ENCODE measurements at places on chromosomes 1 and 21. TPM values are rescaled to one million over a fixed set of nuclear protein-coding genes. Genes with fewer than 3 reads are reported as not detected.

Gene HPCA
- not detected for total RNA-seq

Gene CREG1
- 12.3 TPM for total RNA-seq

Gene S100A7A
- not detected for total RNA-seq

Gene SLFNL1
- total RNA-seq, result 0.14 TPM

Gene RGS4
- not detected for total RNA-seq

Gene KRTAP19-1
- total RNA-seq, result not detected

Gene DCST1
- not detected for total RNA-seq

DNA sequence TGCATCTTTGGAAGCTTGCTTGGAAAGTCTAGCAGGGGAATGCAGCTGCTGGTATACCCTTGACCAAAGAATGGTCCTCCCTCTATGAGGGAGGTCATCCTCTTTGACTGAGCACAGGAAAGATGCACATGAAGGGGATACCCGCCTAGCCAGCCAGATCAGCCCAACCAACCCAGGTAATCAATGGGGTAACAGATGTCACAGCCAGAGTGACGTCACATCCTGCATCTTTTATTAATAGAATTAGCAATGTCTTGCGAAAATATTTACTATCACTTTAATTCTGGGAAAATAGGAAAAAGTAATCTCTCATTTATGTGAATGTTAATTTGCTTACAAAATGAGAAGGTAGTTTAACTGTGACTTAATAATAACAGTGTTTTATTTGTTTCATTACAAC is 25.6 kb upstream of the PTBP2 start:
- H3K36me3 ChIP-seq, result no peaks in the 10 kb centered on the region
- no peak for DNase-seq
- no peak overlapping the region for H3K4me3 ChIP-seq
- H3K27me3 ChIP-seq, result no peaks in the 10 kb centered on the region
- no peak overlapping the region for H3K27ac ChIP-seq
- no peaks in the 10 kb centered on the region for H3K4me1 ChIP-seq

GRCh38 chr21:44057960-44058651 is 46.0 kb downstream of the TRAPPC10 start:
- peak; percentile 65 for DNase-seq
- H3K36me3 ChIP-seq, result peaks cover 43% of the 10 kb centered on the region
- peak overlapping the region; percentile 62 for H3K4me3 ChIP-seq

DNA sequence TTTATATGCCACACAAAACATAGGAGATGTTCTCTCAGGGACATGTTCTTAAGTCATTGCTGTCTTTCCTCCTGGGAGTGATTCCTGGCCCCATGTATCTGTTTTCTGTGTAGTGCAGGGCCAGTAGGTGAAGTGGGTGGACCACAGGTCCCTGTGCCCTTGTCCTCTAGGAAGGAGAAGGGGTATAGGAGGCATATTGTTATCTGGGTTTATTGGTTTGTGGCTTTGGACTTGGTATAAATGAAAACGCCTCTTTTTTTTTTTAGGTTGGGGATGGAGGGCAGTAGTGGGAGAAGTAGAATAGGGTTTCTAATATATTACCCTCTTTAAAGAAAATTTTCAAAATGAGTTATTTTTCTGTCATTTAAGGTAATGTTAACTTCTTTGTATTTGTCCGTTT is 29.4 kb downstream of the DYRK1A start:
- no peak overlapping the region for H3K27ac ChIP-seq
- no peak overlapping the region for H3K4me3 ChIP-seq
- DNase-seq, result no peak
- H3K36me3 ChIP-seq, result peaks cover 9% of the 10 kb centered on the region

- H3K27me3 ChIP-seq, result peaks cover 11% of the 10 kb centered on the region
- no peaks in the 10 kb centered on the region for H3K36me3 ChIP-seq
- no peak for DNase-seq
- H3K4me3 ChIP-seq, result no peak overlapping the region
Observed at GRCh38 chr1:67557696-67558448, 127.1 kb upstream of the GADD45A start.

- H3K4me3 ChIP-seq, result no peak overlapping the region
- no peak for DNase-seq
- H3K27ac ChIP-seq, result no peak overlapping the region
- H3K27me3 ChIP-seq, result peaks cover 6% of the 10 kb centered on the region
Observed at GRCh38 chr1:214022229-214022791, 34.5 kb downstream of the PROX1 start.

GRCh38 chr1:193260056-193260745 is 73.8 kb upstream of the B3GALT2 start:
- peaks cover 6% of the 10 kb centered on the region for H3K4me1 ChIP-seq
- H3K27ac ChIP-seq, result no peak overlapping the region
- H3K36me3 ChIP-seq, result peaks cover 26% of the 10 kb centered on the region
- no peak for DNase-seq
- no peak overlapping the region for H3K4me3 ChIP-seq

DNA sequence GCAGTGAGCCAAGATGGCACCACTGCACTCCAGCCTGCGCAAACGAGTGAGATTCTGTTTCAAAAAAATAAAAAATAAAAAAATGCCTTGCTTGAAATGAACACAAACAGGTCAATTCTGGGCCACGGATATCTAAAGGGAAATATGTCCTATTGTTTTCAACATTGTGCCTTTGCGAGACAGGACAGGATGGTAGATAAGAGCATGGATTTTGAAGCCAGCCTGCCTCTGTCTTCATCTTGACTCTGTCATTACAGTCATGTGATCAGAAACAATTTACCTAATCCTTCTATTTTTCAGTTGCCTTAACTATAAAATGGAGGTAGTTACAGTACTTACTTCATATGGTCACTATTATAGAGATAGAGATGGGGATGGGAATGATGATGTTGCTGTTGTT is 56.7 kb upstream of the ZSWIM5 start:
- no peak overlapping the region for H3K27ac ChIP-seq
- H3K27me3 ChIP-seq, result no peaks in the 10 kb centered on the region
- no peaks in the 10 kb centered on the region for H3K4me1 ChIP-seq
- DNase-seq, result no peak
- no peaks in the 10 kb centered on the region for H3K36me3 ChIP-seq

GRCh38 chr1:232678185-232678886 is 48.4 kb upstream of the SIPA1L2 start:
- H3K27me3 ChIP-seq, result peaks cover 8% of the 10 kb centered on the region
- DNase-seq, result no peak
- no peaks in the 10 kb centered on the region for H3K4me1 ChIP-seq
- H3K36me3 ChIP-seq, result no peaks in the 10 kb centered on the region
- no peak overlapping the region for H3K27ac ChIP-seq
- H3K4me3 ChIP-seq, result no peak overlapping the region

DNA sequence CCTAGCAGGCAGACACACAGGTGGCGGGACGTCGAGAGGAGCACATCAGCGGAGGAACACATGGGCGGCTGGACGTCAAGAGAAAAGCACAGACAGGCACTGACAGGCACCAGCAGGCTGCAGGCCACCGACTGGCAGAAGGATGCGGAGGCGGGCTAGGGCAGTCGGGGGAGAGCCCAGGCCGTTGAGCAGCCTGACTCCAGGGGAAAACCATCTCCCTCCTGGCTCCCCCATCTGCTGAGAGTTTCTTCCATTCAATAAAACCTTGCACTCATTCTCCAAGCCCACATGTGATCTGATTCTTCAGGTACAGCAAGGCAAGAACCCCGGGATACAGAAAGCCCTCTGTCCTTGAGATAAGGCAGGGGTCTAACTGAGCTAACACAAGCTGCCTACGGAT is 25.5 kb downstream of the B3GALT5 start:
- H3K36me3 ChIP-seq, result no peaks in the 10 kb centered on the region
- H3K27ac ChIP-seq, result no peak overlapping the region
- no peaks in the 10 kb centered on the region for H3K27me3 ChIP-seq
- no peak overlapping the region for H3K4me3 ChIP-seq
- no peaks in the 10 kb centered on the region for H3K4me1 ChIP-seq

DNA sequence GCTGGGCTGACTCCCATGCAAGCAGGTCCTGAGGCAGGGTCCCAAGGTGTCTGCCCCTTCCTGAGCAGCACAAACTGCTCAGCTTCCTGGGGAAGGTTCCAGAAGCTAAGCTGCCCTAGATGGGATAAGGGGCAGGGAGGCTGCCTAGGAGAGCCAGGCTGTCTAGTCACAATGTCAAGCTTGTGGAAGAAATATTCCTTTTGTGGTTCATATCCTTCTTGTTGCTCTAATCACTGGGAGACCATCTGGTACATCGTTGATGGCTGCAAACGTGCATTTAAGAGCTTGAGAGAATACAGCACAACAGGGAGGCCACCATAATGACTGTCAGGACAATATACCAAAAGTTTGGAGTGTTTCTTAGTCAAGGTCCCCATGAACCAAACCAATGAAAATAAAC is 67.4 kb downstream of the SLC16A1 start:
- H3K27me3 ChIP-seq, result no peaks in the 10 kb centered on the region
- H3K4me3 ChIP-seq, result no peak overlapping the region
- no peaks in the 10 kb centered on the region for H3K36me3 ChIP-seq
- no peak overlapping the region for H3K27ac ChIP-seq
- DNase-seq, result no peak

DNA sequence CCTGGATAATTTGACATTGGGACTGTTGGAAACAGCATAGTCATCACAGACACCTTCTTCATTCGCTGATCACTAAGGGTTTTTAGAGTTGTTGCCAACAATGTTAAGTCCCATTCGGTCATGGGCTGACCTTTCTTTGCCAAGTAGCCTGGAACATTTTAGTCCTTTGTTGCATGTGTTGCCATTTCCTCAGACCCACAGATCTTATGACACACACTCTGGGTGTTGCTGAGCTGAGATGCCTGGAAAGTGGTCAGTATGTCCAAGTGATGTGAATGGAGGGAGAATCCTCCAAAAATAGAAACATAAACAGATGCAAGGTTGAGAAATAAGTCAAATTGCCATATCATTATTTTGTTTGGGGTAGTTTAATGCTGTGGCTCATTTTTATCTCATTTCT is 61.5 kb upstream of the GJA5 start:
- no peak for DNase-seq
- H3K27ac ChIP-seq, result no peak overlapping the region
- H3K4me1 ChIP-seq, result no peaks in the 10 kb centered on the region
- no peak overlapping the region for H3K4me3 ChIP-seq
- no peaks in the 10 kb centered on the region for H3K36me3 ChIP-seq
- H3K27me3 ChIP-seq, result peaks cover 8% of the 10 kb centered on the region

GRCh38 chr1:167488786-167489185 is 29.5 kb downstream of the CD247 start:
- H3K4me1 ChIP-seq, result peaks cover 85% of the 10 kb centered on the region
- H3K36me3 ChIP-seq, result peaks cover 53% of the 10 kb centered on the region
- no peak for DNase-seq
- H3K27ac ChIP-seq, result peak overlapping the region; percentile 68
- peak overlapping the region; percentile 44 for H3K4me3 ChIP-seq
- H3K27me3 ChIP-seq, result no peaks in the 10 kb centered on the region

DNA sequence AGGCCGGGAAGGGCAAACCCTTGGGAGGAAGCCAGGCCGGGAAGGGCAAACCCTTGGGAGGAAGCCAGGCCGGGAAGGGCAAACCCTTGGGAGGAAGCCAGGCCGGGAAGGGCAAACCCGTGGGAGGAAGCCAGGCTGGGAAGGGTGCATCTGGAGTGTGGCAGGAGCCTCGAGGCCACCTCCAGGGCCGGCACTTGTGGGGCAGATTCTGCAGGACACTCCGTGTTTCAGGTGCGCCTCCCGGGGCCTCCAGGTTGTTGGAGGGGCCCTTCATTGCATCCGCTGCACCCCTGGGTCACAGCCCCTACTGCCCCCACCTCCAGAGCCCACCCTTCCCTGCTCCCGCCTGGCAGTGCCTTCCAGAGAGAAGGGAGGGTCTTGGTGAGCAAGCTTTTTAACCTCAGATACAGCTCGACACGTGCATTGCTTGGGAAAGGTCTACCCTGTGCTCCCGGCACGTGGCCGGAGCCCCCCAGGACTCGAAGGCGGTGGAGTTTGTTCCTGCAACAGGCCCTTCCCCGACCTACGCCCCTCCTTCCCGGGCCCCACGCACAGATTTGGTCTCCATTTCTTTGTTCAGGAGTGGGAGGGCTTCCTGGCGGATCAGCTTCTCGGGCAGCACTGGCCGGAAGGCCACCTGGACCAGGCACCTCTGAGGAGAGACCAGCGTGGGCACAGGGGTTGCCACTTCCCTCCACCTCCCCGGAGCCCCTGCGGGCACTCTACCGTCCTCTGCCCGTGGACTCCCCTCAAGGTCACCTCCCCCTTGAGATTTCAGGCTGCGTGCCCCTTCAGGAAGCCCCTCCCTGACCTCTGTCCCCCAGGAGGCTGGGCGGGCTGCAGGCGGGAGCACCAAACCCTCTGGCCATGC is 9.4 kb upstream of the TMEM52 start:
- H3K36me3 ChIP-seq, result no peaks in the 10 kb centered on the region
- no peaks in the 10 kb centered on the region for H3K27me3 ChIP-seq
- no peak for DNase-seq
- H3K4me1 ChIP-seq, result no peaks in the 10 kb centered on the region
- no peak overlapping the region for H3K4me3 ChIP-seq

- H3K27me3 ChIP-seq, result peaks cover 50% of the 10 kb centered on the region
- H3K4me3 ChIP-seq, result no peak overlapping the region
- no peak for DNase-seq
- H3K36me3 ChIP-seq, result no peaks in the 10 kb centered on the region
- H3K27ac ChIP-seq, result no peak overlapping the region
Observed at GRCh38 chr1:84768634-84769033, 78.4 kb upstream of the SSX2IP start.

- no peak overlapping the region for H3K27ac ChIP-seq
- H3K4me1 ChIP-seq, result no peaks in the 10 kb centered on the region
- H3K4me3 ChIP-seq, result no peak overlapping the region
- H3K27me3 ChIP-seq, result peaks cover 3% of the 10 kb centered on the region
- H3K36me3 ChIP-seq, result no peaks in the 10 kb centered on the region
- no peak for DNase-seq
Observed at GRCh38 chr1:205024679-205025078, 18.3 kb upstream of the CNTN2 start.

DNA sequence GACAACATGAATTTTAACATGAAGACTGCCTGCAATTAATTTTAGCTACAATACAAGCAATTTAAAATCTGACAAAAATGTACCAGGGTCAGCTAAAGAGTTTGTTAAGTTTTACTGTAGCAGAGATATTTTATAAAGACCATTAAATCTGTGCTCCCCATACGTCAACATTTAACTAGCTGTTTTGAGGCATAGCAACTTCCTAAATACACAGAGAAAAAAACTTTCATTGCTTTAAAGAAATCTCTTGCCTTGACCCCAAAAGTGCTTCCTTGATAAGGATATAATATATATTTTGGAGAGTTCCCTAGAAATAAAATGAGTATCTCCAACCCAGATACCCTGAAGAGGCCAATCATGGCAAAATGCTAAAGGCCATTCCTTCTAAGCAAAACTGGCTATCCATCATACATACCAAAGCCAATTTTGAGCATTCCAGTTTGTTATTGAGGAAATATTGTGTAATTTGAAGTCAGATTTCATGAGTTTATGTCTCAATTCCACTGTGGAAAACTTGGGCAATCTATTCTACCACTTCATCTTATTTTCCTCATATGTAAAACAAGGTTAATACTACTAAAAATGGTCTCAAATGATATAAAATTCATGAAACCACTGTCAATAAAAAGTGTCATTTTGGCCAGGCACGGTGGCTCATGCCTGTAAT is 19.1 kb downstream of the ASPM start:
- H3K4me3 ChIP-seq, result no peak overlapping the region
- DNase-seq, result no peak
- H3K27ac ChIP-seq, result no peak overlapping the region
- H3K36me3 ChIP-seq, result peaks cover 32% of the 10 kb centered on the region

Measured in activated CD4-positive, alpha-beta T cell treated with anti-CD3 and anti-CD28 coated beads, Interleukin-2, amount 10 ng/mL, durations not matched to agents 24 days and 14 days (primary cell).